Neural cell (in vitro differentiated cells): ENCODE measurements at places on chromosomes 3 and 15. TPM values are rescaled to one million over a fixed set of nuclear protein-coding genes. Genes with fewer than 3 reads are reported as not detected.

The SLC28A1 gene
- polyA plus RNA-seq, result not detected in 2 replicates

The GOLGA8G gene
- not detected in 2 replicates for polyA plus RNA-seq

The ZBTB47 gene
- polyA plus RNA-seq, result 4.8 and 5.1 TPM in 2 replicates

The LRRC31 gene
- polyA plus RNA-seq, result not detected in 2 replicates

The MKRN3 gene
- 10.7 and 13.9 TPM in 2 replicates for polyA plus RNA-seq
